ENCODE measurements at places on chromosomes 6 and 20.

DNA sequence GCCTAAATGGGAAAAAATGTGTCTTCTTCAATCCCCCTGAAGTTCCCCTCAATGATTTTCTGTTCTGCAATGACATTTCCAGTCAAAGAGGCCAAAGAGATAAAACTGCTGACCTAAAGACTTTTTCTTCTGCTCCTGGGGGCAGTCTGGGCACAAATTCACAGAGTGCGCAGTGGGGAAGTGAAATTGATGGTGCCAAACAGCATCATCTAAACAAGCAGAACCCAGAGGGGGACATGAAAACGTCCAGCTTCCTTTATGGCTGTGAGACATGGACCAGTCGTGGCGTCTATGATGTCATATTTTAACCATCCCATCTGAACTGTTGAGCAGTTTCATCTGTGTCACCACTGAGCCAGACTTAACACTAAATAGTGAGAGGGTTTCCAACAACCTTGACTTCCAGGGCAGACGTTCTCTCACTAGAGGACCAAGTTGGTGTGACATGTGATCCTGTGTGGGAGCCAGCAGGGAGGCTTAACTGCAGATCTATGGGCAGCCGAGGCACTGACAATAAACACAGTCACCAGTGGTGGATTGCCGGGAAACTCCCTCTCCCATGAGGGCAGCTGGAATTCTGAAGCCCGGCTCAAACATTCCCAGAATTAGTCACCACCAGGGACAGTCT lies 12.4 kb downstream of the SCML4 start:
- no peak for DNase-seq

- no peak for DNase-seq
Observed at GRCh38 chr6:150738092-150738629, 127.3 kb upstream of the MTHFD1L start.

GRCh38 chr6:81373414-81373813 lies 379.1 kb downstream of the TENT5A start:
- DNase-seq, result no peak

DNA sequence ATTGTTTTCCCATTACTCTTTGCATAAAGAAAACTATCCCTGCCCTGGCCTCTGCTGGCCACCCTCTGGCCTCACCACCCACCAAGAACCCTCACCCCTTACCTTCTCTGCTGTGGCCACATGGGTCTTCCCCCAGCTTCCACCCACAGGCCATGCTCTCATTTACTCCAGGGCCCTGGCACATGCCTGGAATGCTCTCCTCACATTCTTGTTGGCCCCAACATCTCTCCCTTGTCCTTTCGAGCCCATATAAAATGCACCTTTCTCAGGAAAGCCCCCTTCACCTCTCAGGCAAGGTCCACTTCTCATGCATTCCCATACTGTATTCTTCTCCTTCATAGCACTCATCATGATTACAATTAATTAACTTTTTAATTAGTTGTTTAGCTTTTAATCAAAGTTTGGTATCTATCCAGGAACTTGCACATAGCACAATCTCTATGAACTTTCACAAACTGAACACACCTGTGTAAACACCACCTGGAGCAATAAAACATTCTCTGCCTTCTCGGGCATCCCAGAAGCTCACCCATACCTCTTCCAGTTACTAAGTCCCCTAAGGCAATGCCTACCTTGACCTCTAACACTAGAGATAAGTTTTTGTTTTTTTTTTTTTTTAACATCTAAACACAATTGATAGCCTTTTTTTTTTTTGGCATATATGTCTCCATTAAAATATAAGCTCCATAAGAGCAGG lies 617.2 kb downstream of the PTPRT start:
- DNase-seq, result no peak
